Kidney tubule cell (primary cell): ENCODE measurements at places on chromosomes 5 and 9.

DNA sequence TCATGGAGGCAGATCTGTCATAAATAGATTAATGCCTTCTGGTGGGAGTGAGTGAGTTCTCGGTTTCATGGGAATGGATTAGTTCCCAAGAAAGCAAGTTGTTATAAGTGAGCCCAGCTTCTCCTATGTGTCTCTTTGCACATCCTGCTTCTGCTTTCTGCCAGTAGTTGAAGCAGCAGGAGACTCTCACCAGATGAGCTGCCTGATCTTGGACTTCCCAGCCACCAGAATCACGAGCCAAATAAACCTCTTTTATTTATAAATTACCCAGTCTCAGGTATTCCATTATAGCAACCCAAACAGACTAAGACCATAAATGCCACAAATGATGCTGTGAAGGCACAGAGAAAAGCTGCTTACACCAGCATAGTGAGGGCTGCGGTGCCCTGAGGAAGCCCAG, 28.9 kb downstream of the BHMT start:
- no peak for DNase-seq

DNA sequence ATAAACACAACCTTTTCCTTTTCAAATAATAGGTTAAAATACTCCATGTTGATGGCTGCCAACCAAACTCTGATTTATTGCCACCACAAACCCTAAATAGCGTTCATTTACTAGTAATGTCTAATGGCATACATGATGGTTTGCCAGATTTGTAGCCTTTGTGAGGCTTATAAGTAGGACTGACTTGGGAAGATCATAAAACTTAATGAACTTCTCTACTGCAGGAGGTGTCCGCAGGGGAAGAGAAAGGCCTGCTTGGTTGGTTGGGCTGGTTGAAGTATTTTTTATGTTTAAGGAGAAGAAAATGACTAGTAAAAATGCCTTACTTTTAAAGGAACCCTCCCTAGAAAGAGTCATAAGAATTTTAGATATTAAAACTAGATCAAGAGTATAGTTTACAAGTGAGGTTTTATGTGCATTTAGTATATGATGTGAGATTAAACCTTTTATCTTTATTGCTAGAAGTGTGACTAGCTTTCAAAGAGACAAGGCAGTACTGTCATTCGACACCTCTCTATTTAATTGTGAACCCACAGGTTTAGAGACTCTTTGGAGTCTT, 5.0 kb downstream of the PBX3 start:
- DNase-seq: no peak

GRCh38 chr9:114372921-114373448, 14.8 kb downstream of the AKNA start:
- DNase-seq: peak; percentile 31

DNA sequence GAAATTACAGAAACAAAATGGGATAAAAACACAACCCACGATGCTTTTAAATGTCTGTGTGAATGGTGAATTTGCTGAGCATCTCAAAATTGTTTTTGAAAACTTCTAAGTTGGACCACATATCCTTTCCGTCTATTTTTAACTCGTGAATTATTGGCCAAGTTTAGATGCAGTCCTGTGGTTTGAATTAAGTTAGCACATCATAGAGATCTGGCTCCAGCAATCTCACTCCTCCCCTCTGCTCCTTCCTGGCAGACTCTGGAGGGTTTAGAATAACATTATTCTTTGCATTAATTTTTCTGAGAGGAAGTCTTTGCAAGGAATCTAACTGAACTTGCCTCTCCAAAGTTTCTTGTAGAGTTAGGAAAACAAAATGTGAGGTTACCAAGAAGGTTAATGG, 14.5 kb upstream of the ANKRD55 start:
- no peak for DNase-seq
